ENCODE measurements at places on chromosomes 3 and 15. TPM values are rescaled to one million over a fixed set of nuclear protein-coding genes. Genes with fewer than 3 reads are reported as not detected.
A peak's percentile ranks its signal among the peaks of the same experiment; 100 is the strongest.

TTBK2 gene
- 11.3 TPM for total RNA-seq

- no peak for DNase-seq
- no peaks in the 10 kb centered on the region for H3K36me3 ChIP-seq
- peaks cover 7% of the 10 kb centered on the region for H3K27me3 ChIP-seq
- peak overlapping the region; percentile 99 for H3K27ac ChIP-seq
- peak overlapping the region; percentile 97 for H3K4me3 ChIP-seq
These were observed 620 bp upstream of the CMSS1 start for GRCh38 chr3:99817047-99817436.

DNA sequence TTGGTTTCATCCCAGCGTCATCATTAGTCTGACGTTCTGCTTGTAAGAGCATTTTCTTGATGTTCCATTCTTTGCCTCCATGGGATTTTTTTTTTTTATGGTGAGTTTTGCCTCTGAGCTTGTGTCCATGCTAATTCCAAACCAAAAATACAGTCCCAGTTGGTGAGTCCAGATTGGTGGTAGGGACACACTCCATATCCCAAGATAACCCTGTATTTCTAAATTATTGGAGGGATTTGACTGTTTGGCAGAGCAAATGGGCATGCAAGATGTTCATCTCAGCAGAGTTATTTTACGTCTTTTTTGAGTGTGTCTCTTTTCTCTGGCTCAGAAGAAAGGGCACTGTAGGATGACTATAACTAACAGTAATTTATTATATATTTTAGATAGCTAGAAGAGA is 526.8 kb upstream of the CFAP20DC start:
- H3K4me1 ChIP-seq, result peaks cover 6% of the 10 kb centered on the region
- H3K27ac ChIP-seq, result no peak overlapping the region
- H3K36me3 ChIP-seq, result no peaks in the 10 kb centered on the region
- no peaks in the 10 kb centered on the region for H3K27me3 ChIP-seq

DNA sequence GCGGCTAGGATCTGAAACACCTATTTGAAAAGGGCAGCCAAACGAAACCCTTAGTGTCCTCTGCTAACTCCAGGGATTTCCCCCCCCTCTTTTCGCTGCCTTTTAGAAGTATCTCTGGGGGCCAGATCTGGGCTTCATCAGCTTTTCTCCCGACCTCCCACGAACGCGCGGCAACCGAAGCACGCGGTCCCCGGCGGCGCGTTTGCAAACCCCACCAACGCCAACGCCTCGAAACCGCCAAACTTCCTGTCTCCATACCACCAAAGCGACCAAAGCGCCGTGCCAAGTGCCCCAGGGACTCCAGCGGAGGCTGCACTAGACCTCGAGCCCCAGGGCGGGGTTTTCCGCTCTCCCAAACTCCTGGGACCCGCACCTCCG is 155.8 kb upstream of the FRMD4B start:
- no peak overlapping the region for H3K4me3 ChIP-seq
- DNase-seq, result no peak
- no peaks in the 10 kb centered on the region for H3K36me3 ChIP-seq
- H3K27me3 ChIP-seq, result peaks cover 22% of the 10 kb centered on the region

- H3K4me3 ChIP-seq, result no peak overlapping the region
- H3K4me1 ChIP-seq, result no peaks in the 10 kb centered on the region
- H3K36me3 ChIP-seq, result no peaks in the 10 kb centered on the region
- no peak overlapping the region for H3K27ac ChIP-seq
These were observed 69.7 kb upstream of the LARS2 start for GRCh38 chr3:45318689-45319088.

DNA sequence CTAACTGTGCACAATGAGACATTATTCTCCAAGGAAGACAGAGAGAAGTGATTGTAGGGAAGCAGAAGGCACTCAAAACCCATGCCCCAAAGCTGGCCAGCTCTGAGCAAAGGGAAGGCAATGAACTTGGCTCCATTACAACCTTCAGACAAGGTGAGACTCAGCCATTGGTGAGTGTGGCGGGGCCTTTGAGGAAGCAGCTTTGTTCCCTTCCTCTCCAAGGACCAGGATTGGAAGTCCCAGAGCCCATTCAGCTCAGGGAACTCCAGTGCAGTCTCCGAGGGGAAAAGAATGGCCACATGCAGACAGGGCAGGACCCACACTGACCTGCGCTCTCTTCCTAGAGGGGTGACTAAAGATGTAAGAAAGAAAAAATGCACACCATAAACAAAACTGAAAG is 23.1 kb downstream of the HEG1 start:
- no peak overlapping the region for H3K4me3 ChIP-seq
- H3K4me1 ChIP-seq, result peaks cover 24% of the 10 kb centered on the region
- peak overlapping the region; percentile 24 for H3K27ac ChIP-seq

Data from HFFc6 (cell line).